ENCODE measurements at places on chromosomes 4 and X. TPM values are rescaled to one million over a fixed set of nuclear protein-coding genes. Genes with fewer than 3 reads are reported as not detected.

The ZMAT1 gene
- polyA plus RNA-seq: 3.1 TPM

The CAPN6 gene
- 753 TPM for polyA plus RNA-seq

The ZXDA gene
- polyA plus RNA-seq: 4.0 TPM

The ESX1 gene
- not detected for polyA plus RNA-seq

The GALNT7 gene
- 40.4 TPM for polyA plus RNA-seq

The RPL10 gene
- polyA plus RNA-seq: 5,901 TPM

The LRAT gene
- polyA plus RNA-seq: not detected

The CCDC110 gene
- 1.7 TPM for polyA plus RNA-seq

The YY2 gene
- polyA plus RNA-seq: 1.5 TPM

The UGT2A3 gene
- 0.31 TPM for polyA plus RNA-seq

The CHIC1 gene
- polyA plus RNA-seq: not detected

The LINC00632 gene
- 7.9 TPM for polyA plus RNA-seq

The RELL1 gene
- 14.8 TPM for polyA plus RNA-seq

The AIMP1 gene
- polyA plus RNA-seq: 59.7 TPM

The FAM9C gene
- polyA plus RNA-seq: 0.29 TPM
